Osteocyte (in vitro differentiated cells): ENCODE measurements at places on chromosomes 16 and 17. TPM values are rescaled to one million over a fixed set of nuclear protein-coding genes. Genes with fewer than 3 reads are reported as not detected.
A peak's percentile ranks its signal among the peaks of the same experiment; 100 is the strongest.

PPY gene
- not detected in 2 replicates for total RNA-seq

SEPTIN12 gene
- total RNA-seq = not detected in 2 replicates

TEX19 gene
- total RNA-seq = not detected in 2 replicates

- H3K36me3 ChIP-seq = peaks cover 3% of the 10 kb centered on the region
- H3K27ac ChIP-seq = no peak overlapping the region
- peak; percentile 38 for DNase-seq
- peaks cover 64% of the 10 kb centered on the region for H3K27me3 ChIP-seq
- peaks cover 4% of the 10 kb centered on the region for H3K4me1 ChIP-seq
Observed at GRCh38 chr17:73650140-73650539, 5.9 kb upstream of the SDK2 start.

DNA sequence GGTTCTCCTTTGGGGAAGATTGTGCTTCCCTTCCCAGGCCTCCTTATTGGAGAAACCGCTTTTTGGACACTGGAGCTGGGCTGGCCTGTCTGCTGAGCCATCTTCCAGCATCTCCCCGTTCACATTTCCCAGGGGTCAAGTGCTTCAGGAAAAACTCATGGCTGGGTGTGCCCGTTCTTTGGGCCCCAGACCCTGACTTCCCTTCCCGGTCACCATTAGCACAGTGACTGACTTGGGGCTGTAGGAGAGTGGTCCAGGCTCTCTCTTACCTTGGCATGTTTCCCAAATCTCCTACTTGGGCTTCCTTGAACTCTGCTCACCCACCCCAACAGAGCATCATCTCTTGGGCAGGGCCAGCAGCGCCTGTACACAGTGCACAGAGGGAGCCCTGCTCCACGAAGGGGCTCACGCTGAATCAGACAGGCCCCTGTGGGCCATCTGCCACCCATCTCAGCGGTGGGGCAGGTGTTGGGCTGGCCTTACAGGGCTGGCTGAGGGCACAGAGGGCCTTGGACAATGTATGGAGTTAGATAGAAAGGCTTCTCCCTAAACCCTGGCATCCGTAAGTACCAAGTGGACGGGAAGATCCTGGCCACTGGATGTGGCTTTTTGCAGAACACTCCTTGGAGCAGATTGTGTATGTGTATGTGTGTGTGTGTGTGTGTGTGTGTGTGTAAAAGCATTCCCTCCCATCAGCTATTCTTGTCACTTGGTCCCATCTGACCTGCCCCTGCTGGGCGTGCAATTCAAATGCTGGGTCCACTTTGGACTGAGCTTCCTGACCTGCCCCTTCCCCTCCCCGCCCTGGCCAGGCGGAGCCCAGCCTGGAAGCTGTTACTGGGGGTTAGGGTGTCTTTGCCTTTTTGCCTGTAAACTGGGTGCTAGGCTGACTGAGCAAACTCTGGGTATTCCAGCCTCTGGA, 24.9 kb upstream of the CDC42EP4 start:
- H3K27ac ChIP-seq = no peak overlapping the region
- H3K4me3 ChIP-seq = no peak overlapping the region
- no peaks in the 10 kb centered on the region for H3K27me3 ChIP-seq
- H3K4me1 ChIP-seq = peaks cover 35% of the 10 kb centered on the region

DNA sequence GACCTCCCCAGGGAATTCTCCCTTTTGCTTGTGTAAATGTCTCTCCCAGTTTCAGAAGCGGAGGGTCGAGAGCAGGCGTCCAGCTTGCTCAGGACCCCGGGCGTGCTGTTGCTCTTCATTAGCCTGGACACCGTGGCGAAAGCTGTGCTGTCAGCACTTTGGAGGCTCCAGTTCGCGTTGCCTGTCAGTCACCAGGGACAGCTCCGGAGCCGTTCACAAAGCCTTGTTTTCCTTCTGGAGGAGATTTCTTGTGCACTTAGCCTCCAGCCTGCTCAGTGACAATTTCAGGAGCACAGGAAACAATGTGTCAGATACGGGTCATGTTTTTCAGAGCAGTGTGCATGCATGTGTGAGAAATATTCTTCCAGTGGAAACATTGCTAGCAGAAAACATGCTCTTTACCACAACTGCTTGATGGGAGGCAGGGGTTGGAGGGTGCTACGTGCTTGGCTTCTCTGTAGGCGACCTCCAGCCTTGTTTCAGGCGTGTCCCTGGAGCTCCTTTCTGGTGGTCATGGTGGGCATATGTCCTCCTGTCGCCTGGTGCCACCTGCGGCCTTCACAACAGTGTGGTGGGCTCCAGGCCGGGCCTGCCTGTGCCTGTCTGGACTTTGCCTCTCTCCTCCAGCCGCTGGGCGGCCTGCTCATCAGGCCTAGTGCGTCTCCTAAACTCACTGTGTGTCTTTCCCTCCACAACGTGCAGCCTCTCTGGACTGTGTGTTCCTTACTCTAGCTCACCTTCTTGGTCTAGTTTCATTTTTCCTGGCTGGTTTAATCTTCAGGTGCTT, 29.0 kb downstream of the ZNF750 start:
- H3K4me3 ChIP-seq = no peak overlapping the region
- no peak overlapping the region for H3K27ac ChIP-seq
- no peak for DNase-seq
- peaks cover 25% of the 10 kb centered on the region for H3K36me3 ChIP-seq
- H3K27me3 ChIP-seq = no peaks in the 10 kb centered on the region

DNA sequence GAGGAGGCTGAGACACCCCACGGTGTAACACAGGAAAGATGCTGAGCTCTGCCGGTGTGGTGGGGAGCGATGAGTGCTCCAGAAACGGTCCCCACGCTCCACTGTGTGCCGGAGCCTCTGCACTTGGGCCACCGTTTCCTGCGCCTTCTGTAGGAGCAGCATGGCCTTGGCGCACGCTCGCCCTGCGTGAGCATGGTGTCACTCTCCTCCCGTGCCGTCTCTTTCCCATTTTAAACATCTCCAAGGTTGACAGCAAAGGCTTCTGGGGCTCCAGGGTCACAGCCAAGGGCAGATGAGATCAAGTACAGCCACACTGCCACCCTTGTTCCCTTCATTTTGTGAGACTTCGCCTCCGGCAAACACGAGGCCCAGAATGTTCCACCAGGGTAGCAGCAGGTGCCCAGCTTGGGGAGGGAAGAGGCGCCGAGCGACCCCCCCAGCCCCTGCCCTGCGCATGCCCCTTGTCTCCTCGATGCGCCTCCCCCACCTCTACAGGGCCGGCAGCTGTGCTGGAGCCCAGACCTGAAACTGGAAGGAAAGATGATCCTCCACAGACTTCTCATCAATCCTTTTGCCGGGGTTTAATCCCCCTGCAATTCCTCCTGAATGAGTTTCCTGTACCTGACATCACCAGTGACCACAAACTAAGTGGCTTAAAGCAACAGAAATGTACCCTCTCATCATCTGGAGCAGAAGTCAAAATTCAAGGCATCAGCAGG, 19.9 kb upstream of the OSGIN1 start:
- no peaks in the 10 kb centered on the region for H3K4me1 ChIP-seq
- no peak overlapping the region for H3K27ac ChIP-seq
- H3K36me3 ChIP-seq = peaks cover 4% of the 10 kb centered on the region
- peaks cover 6% of the 10 kb centered on the region for H3K27me3 ChIP-seq
